ENCODE measurements at places on chromosomes 2 and 18.
A peak's percentile ranks its signal among the peaks of the same experiment; 100 is the strongest.

GRCh38 chr2:100954044-100954420 is 48.1 kb upstream of the RPL31 start:
- no peak for DNase-seq

DNA sequence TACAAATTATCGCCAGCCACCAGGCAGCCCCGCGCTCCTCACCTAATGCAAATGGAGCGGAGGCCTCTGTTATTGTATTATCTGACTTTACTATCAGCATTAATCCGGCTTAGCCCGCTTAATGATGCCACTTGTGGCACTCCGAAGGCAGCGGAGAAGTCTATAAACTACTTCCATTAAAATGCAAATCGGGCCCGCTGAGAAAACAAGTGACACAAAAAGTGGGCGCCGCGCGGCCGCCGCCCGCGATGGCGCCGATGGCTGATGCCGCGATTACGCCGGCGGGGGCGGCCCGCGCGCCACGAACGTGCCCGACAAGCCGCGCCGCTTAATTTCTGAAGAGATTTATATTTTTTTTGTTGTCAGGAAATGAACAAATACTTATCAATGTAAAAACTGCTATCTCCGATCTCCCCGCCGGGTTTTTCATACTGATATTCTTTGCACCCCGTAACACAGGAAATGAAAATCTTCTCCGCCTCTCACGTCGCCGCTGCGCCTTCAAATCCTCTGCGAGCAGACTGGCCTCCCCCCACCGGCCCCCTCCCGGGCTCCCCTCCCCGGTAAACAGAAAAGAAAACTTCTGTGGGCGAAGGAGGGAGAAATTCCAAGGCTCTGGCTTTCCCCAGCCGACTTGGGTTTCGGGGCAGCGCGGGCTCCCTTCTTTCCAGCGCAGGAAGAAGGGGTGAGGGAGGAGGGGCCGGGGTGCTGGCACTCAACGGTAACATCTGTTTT is 221.8 kb downstream of the INSIG2 start:
- DNase-seq: peak; percentile 74

- no peak for DNase-seq
These were observed 56.5 kb upstream of the PXDN start for GRCh38 chr2:1800716-1801388.

GRCh38 chr2:151931756-151932155 is 103.5 kb upstream of the ARL5A start:
- no peak for DNase-seq

DNA sequence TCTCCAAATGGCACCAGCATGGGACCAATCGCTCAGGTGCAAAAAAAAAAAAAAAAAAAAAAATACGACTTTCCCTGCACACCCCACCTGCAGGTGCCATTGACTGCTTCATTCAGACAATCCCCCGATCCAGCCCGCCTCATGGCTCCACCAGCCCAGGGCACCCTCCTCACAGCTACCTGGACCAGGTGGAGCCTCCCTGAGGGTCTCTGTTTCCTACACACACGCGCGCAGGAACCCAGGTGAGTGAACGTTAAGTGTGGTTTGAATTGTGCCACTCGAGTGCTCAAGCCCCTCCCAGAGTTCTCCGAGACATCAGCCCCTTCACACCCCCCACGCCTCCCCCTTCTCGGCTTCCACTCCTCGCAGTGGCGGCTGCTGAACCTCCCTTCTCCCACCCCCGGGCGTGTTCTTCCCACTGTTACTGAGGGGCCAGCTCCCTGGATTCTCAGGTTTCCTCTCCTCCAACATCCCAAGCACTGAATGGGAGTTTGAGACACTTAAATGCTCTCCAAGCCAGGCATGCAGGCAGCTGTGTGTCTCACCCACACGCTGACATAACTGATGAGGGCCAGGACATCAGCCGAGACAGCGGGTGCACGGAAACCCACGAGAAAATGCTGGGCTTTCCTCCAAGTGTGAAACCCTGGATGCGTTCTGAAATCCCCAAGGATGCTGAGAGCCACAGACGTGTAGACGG is 88.8 kb upstream of the SNTG2 start:
- DNase-seq: no peak

DNA sequence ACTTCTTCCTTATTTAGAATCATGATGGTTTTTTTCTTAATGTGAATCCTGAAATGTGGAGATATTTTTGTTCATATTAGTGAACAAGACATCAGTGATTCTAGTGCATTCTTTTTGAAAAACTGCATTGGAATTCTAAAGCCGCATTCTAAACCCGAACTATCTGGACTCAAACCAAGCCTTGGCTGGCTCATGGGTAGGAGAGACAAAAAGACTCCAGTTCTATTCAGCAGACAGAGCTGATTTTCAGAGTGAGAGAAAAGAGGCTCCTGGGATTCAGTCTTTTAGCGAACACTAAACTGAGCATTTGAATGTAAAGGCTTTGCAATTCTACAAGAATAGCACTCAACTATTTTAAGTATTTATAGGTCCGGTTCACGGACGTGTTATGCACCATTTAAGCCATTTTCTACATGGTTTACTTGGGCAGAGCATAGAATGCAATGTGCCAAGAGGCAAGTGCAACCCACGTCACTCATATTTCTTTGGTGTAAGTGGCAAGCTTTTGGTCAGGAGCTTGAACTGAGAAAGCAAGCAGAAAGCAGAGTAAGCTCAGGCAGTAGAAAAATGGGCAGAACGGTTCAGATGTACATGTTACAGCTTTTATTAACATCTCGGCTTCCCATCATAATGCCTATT is 227.3 kb upstream of the RAB12 start:
- no peak for DNase-seq

DNA sequence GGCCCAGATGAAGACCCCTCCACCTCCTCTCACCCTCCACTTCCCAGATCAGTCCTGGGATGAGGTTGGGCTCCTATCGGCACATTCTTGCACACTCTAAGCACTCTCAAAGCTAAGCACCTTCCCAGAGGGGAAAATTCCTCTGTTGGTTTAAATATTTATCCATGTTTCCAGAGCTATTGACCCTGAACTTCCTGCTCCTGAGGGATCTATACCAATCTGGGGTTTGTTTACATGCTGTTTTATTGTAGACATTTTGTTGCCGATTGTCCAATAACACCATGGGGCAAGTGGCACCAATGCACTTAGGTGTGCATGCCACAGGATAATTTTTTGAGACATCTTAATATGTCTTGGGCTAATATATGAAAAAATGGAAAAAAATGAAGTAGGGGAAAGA is 476.2 kb downstream of the SLC4A3 start:
- no peak for DNase-seq

DNA sequence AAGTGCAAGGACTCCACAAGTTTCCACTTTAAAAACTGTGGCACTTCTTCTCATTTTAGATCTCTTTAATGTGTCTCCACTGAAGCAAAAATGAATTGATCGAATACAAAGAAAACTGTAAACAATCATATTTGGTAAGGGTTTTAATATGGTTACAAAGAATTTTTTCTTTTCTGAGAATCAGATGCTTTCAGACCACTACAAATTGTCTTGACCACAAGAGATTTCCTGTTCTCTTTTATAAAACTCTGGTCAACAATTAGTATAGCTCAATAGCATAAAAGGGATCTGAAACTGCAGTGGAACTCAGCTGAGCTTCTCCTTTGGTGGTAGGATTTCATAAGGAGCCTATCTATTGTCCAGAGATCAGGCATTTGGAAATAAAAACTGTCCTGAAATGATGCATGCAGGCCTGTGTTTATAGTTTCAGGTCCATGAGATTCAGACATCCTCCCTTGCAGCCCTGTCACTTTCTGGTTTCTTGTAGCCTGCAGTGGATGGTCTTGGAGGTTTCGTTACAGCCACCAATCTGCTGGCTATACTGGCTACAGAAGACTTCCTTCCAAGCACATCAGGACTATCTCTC is 120.0 kb downstream of the DOCK10 start:
- DNase-seq: no peak

DNA sequence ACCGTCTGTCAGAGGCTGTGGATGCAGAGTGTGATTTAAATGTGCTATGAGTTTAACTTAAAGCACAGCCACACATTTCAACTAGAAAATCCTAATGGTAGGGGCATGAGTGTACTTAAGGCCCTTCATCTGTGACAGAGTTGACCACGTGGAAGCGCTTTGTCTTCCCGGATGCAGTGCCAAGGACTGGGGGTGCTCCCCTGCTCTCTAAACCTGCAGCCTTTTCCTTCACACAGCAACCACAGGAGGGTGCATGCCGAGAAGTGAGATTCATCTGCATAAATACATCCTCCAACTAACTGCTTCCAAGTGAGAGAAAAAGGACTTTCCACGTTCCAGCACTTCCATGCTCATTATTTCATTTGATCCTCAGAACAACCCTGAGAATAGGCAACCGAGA is 149.6 kb downstream of the MYT1L start:
- no peak for DNase-seq

GRCh38 chr2:201285499-201285898 is 25.2 kb downstream of the CASP8 start:
- DNase-seq: no peak

DNA sequence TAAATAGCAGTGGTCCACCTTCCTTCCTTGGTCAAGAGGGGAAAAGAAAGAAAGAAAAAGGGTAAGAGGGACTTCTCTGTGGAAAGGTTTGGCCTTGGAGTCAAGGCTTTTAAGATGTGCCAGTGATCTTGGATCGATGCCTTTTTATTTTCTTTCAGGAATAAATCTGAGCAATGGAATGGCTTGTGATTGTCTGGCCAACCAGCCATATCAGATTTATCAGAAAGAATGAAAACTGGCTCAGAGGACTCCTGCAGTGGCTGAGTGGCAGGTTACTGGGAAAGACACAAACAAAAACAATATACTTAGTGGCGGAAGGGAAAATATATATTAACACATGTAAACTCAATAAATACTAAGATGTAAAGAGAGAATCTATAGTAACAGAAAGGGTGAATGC is 4.3 kb downstream of the ERBB4 start:
- no peak for DNase-seq

DNA sequence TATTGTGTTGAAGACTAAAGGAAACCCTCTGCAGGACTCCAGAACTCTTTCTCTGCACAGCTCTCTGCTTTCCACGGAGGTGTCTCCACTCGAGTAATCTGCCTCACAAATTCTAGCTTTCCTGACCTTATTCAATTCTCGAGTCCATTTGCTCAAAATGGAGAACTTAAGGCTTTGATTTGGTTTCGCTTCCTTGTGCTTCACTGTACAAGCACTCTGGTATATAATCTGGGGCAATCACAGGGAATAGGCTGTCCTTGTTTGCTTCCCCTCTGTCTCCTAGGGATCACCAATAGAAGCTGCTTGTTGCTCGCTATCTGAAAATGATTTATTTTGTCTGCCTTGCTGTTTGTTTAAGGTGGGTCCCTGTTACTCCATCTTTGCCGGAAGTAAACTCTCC is 129.1 kb upstream of the DOCK10 start:
- DNase-seq: no peak

DNA sequence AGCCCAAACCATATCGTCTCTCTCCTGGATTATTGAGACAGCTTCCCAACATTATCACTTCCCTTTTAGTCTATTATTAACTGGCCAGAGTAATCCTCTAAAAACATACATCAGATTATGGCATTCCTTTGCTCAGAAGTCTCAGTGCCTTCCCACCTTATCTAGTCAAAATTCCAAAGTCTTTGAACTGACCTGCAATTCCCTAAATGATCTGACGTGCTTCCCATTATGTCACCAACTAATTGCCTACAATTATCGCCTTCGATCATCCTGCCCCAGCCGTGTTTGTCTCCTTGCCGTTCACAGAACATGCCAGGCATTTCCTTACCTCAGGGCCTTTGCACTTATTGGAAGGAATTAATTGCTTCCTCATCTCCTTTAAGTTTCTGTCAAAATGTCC is 332.4 kb downstream of the IRS1 start:
- DNase-seq: no peak

DNA sequence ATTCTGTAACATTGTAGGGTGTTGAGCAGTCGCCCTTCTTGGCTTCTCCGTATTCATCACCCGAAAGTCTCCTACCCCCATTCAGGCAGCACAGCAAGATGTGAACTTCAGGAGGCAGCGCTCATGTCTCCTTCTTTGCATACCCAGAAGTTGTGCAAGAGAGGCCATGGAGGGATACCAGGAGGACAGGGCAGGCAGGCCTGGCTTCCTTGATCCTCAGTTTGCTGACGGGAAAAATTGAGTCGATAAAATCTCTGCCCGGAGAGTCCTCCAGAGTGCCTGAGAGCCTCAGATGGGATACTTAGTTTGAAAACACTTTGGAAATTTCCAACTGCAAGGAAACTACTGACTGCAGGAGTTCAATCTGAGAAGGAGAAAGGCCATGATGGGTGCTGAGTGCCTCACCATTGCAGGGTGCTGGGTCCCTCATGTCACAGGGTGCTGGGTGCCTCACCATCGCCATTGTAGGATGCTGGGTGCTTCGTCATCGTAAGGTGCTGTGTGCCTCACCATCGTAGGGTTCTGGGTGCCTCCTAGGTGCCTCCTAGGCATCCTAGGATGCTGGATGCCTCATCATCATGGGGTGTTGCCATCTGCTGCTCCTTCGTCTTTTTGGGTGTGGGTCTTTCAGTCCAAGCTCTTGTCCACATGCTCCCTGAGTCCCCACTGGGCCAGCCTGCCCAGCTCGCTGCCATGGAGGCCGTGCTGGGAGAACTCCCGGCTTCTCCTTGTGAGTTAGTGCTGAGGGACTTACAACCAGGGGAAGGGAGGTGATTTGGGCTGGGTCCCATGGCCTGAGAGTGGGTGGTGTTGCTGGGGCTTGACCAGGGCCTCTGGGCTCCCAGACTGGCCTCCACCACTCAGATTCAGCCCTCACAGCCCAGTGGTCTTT is 162.4 kb downstream of the DDX1 start:
- DNase-seq: no peak

DNA sequence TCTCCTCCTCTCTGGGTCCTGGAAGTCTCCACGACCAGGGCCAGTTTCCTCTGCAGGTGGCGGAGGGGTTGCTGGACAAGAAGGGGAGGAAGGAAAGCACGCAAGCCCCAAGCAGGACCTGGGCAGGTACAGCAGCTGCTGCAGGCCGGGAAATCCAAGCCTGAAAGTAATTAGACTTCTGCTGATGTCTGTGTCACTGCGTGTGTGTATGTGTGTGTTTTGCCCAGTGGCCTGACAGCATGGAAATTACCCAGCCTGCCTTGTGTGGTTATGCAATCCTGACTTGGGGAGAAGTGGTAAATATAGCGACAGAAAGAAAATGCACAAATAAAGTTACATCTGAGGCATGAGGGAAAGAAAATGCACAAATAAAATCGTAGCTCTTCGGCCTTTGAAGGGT is 121.8 kb upstream of the ZBTB14 start:
- no peak for DNase-seq

DNA sequence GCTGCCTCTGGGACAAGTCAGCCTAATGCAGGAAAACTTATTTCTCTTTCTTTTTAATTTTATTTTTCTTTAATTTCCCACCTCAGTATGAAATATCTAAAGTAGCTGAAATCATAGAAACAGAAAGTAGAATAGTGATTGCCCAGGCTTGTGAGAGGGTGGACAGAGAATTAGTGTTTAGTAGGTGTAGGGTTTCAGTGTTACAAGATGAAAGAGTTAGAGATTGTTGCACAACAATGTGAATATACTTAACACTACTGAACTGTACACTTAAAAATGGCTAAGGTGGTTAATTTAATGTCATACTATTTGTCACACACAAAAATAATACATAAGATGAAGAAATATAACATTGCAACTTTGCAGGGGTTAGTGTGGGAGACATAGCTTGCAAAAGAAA is 80.8 kb downstream of the NAT8 start:
- no peak for DNase-seq

All from GM03348 (cell line).